ENCODE measurements at places on chromosomes 1 and 21.
A peak's percentile ranks its signal among the peaks of the same experiment; 100 is the strongest.

DNA sequence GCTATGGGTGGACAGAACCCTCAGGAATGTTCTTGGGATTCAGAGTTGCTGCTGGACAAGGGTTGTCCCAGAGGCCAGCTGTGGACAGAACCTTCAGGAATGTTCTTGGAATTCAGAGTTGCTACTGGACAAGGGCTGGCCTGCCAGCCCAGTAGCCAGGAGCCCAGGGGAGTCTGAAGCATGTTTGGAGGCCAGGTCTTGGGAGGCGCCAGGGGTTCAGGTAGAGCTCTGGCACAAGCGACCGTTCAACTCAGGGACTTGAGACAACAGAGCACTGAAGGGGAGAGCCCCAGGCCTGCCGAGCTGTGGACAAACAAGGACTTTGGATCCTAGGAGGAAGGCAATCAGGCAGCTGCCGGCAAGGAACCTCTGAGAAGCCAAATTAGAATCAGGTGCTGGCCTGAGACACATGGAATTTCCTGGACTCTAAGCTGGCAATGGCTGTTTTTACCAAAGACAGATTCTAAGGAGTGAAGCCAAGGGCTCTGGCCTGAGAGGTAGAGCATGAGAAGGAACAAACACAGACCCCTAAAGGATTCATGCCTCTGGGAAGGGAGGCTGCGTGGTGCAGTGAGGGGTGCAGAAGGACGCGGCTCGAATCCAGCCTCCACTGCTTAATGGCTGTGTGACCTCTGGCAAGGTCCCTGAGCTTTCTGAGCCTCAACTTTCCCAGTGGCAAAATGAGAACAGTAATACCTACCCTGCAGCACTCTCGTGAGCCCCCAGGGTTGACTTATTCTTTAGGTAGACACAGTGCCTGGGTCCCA is 13.4 kb downstream of the PLA2G5 start:
- no peak for DNase-seq

DNA sequence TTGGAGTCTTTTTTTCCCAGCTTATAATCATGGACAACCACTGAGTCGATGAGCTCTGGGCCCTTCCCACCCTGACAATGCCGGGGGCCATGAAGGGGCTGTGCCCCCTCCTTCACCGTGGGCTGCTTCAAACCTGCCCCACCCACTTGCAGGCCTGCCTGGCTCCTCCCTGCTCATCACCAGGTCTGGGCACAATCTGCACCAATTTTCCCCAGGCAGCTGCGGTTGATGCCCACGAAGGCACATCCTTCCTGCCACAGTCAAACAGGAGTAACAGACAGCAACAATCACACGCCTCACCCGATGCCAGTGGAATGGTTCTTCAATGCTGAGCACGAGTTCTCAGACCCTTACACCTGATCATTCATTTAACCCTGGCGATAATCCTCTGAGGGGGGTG is 18.9 kb downstream of the PGLYRP3 start:
- no peak for DNase-seq

DNA sequence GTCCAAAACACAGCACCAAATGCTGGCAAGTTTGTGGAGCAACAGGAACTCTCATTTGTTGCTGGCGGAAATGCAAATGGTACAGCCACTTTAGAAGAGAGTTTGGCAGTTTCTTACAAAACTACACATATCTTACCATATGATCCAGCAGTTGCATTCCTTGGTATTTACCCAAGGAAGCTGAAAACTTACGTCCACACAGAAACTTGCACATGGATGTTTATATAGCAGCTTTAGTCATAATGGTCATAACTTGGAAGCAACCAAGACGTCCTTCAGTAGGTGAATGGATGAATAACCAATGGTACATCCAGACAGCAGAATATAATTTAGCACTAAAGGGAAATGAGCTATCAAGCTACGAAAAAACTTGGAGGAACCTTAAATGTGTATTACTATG is 66.4 kb downstream of the MARK1 start:
- DNase-seq = no peak

DNA sequence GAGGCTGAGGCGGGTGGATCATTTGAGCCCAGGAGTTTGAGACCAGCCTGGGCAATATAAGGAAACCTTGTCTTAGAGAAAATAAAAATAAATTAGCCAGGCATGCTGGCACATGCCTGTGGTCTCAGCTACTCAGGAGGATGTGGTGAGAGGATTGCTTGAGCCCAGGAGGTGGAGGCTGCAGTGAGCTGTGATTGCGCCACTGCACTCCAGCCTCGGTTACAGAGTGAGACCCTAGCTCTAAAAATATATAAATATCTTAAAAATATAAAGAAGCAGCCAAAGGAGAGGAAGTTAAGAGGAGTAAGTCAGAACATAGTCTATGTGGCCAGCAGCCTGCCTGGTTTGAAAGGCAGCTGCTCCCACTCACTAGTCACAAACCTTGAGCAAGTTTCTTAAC is 4.5 kb upstream of the IL10RB start:
- no peak for DNase-seq

DNA sequence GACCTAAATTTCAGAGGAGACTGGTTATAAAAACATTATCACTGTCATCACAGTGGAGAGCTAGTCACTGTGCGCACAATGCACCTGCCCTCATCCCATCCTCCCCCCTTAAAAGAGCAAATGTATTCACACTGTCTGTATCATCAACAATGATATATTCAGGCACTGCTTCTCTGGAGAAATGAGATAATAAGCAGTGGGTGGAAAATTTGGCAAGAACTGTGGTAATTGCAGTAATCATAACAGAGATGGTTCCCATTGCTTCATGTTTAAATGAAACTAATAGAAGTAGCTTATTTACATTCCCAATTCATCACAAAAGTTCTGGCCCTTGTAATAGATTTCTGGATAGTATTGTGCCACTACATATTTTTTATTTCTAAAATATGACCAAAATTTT is 867.4 kb upstream of the ADGRL2 start:
- DNase-seq = no peak

- no peak for DNase-seq
Observed at GRCh38 chr1:96370757-96371156, 350.8 kb upstream of the PTBP2 start.

DNA sequence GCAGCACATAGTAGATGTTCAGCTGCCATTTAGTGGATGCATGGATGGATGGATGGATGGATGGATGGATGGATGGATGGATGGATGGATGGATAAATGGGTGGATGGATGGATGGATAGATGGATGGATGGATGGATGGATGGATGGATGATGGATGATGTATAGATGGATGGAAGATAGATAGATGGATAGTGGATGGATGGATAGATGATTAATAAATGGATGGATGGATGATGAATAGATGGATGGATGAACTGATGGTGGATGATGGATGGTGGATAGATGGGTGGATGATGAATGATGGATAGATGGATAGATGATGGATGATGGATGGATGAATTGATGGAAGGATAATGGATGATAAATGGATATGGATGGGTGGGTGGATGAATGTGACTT is 20.6 kb downstream of the MATN1 start:
- DNase-seq = no peak

DNA sequence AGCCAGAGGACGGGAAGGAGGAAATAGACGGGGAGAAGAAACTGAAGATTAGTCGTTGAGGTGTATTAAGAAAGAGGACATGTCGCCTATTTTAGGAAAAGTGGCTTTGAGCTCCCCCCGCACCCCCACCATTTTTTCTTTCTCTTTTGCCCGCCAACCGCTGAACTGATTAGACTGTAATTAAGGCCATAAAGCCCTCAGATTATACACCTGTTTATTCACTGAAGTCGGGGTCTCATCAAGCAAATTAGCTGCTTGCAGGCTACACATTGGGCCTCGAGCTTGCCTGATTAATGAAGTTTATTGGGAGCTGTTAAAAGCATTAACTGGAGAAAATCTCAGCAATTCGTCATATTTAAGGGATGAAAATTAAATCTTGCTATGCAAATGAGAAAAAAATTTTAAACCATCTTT is 119.4 kb upstream of the RRP15 start:
- DNase-seq = peak; percentile 16

GRCh38 chr1:115218034-115218405 is 120.0 kb downstream of the NGF start:
- no peak for DNase-seq

DNA sequence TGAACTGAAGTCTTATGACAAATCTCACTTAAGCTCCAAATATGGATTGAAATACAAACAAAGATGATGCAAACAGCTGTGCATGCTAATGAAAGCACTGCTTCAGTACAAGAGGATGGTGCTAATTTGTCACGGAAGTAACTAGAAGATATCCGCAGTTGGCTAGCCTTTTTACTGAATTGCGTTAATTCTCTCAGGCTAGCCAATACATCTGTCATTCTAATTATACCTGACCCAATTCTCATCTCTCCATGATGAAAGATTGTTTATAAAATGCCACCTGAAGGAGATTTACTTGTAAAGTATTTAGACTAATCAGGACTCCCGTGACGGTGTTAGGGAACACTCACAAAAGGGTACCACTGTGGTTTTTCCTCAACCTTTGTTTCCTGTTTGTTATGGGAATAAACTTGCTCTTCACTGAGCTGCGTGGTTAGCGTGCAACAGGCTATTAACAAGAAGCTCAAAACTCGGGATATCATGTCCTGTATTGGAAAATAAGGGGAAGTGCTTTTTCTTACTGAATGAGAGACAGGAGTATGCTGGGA is 162.5 kb downstream of the APP start:
- no peak for DNase-seq

DNA sequence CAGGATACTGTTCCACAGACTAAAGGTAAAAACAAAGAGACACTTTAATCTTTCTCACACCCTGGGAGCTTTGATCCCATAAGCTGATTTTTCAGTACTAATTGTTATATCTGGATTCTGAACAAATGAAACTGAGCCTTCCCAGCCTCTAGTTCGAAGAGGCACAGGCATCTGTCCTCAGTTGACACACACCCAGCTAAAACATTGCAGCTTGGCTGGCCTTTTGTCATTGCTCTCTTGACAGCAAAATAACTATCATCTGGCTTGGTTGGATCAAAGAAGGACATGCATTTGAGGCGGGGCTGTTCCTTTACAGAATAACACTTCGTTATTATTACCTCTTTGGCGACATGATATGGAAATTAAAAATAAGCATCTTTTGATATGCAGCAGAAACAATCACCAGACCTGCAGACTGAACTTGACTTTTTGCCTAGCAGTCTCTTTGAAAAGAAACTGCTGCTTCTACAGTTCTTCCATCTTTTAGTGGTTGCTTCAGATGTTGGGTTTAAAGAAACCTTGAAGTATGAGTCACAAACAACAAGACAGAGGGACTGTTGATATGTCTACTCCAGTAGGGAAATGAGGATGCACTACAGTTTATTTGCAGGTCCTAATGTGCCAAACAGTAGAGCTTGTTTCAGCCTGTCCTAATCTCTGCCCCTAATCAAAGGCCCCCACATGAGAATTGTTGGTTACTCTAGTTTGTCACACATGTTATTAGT is 166.5 kb downstream of the TPR start:
- no peak for DNase-seq

GRCh38 chr21:46001821-46002681 is 20.5 kb downstream of the COL6A1 start:
- DNase-seq = no peak

DNA sequence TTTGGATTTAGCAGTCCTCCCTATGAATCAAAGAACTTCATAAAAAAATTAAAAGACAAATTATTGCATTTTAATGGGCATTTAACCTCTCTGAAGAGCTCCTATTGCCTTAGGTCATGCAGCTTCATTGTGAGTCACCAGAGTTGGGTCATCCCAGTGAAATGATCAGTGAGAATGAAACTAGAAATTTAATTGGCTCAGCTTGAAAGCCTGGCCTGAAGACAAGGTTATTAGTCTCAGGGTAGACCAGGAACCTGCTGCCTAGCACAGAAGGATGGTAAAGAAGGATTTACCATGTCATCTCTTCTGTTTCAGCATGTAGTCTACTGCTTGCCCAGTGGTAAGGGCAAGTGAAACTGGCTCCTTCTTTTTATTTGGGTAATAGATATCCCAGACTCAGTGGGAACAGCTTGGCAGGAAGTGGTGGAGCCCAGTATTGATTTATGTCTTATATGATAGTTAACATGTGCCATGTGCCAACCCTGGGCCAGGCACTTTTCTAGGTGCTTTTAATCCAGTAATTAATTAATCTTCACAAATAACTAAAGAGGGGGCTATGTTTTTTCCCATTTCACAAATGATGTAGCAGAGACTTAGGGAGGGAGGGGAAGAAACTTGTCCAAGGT is 23.6 kb downstream of the LAMC2 start:
- no peak for DNase-seq

GRCh38 chr21:32772281-32773047 is 909 bp upstream of the PAXBP1 start:
- peak; percentile 46 for DNase-seq

DNA sequence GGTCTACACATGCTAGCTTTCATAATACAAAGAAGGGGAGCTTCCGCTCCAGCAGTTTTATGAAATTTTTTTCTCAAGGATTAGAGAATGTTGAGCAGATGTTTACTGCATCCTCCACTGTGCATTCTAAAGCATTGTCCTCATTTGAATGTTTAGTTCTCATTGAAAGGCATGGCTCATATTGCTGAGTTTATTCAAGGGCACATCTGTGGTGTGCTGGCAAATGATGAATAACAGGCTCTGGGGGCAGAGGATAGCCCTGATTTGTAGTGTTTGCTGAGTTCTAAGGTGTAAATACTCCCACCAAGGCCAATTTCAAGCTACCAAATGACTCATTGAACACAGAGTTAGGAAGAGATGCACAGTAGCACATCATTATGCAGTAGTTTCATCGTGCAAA is 303.2 kb upstream of the FAM78B start:
- no peak for DNase-seq

- DNase-seq = peak; percentile 79
Observed at GRCh38 chr1:110674337-110675059, at the start of gene KCNA3. TSS of gene KCNA3 (minus strand) at chr1:110674940. CDS start at chr1:110674809, 131 bp downstream.

DNA sequence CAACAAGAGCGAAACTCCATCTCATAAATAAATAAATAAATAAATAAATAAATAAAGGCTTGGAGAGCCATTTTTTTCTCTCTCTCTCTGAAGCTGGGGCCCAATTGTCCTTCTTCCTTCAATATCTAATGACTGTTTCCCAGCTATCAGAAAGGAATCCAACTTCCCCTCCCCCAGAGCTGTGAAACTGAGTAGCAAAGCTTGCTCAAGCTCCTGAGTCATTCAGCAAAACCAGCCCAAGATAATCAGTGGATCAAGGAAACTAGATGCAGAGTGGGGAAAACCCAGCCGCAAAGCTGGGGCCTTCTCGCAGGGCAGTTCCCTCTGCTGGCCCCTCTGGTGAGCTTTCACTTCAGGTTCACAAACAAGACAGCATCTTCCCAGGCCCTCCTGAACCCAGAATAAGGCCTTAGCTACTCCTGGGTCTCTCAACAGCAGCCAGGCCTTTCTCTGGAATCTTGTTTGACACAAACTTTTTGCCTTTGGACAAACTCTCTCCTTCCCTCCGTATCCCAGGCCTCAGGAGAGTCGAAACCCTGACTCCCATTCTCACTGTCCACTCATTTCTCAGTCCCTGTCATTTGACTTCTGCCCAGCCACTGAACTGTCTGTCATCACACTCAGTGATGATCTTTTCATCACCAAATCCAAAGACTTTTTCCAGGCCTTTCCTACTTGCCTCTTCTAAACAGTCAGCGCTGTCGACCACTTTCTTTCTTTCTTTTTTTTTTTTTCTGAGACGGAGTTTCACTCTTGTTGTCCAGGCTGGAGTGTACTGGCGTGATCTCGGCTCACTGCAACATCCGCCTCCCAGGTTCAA is 18.0 kb upstream of the PTP4A2 start:
- peak; percentile 85 for DNase-seq

All from B cell (primary cell).